ENCODE measurements at places on chromosomes 2 and 18.

DNA sequence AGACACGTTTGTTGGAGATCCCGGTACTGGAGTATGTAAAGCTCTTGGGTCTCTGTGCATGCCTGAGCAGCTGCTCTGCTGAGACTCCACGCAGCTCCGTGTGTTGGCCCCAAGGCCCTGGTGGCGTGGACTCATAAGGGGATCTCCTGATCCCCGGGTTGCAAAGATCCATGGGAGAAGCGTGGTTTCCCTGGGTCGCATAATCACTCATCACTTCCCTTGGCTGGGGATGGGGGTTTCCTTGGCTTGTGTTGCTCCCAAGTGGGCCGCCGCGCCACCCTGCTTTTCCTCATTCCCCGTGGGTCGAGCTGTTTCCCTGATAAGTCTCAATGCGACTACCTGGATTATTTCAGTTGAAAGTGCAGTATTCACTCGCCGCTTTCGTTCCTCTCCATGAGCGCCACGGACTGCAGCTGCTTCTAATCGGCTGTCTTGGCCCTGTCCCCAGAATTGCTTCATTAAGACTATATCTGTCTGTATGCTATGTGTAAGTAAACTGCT lies 76.0 kb downstream of the EPC2 start:
- no peak for DNase-seq

GRCh38 chr2:238810321-238810720 lies 37.6 kb upstream of the TWIST2 start:
- no peak for DNase-seq

DNA sequence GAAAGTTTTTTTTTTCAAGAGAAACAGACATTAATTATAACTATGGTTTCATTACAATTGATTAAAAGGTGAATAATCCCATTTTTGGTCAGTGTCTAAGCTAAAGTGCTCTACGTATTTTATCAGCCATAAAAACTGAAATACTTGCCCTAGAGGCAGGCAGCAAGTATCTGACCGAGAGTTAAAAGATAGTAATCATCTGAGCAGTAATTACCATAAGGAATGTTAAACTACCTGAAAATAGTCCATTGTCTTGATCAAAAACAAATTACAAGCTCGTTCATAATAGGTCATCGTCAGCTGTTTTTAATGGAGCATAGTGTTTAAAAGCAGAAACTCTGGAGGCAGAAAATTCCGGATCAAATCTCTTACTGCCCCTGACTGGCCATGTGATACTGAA lies 105.7 kb upstream of the ZEB2 start:
- no peak for DNase-seq

GRCh38 chr18:40233931-40234616 lies 1721.0 kb upstream of the PIK3C3 start:
- no peak for DNase-seq

GRCh38 chr2:121635371-121635770 lies 13.9 kb downstream of the CLASP1 start:
- no peak for DNase-seq

DNA sequence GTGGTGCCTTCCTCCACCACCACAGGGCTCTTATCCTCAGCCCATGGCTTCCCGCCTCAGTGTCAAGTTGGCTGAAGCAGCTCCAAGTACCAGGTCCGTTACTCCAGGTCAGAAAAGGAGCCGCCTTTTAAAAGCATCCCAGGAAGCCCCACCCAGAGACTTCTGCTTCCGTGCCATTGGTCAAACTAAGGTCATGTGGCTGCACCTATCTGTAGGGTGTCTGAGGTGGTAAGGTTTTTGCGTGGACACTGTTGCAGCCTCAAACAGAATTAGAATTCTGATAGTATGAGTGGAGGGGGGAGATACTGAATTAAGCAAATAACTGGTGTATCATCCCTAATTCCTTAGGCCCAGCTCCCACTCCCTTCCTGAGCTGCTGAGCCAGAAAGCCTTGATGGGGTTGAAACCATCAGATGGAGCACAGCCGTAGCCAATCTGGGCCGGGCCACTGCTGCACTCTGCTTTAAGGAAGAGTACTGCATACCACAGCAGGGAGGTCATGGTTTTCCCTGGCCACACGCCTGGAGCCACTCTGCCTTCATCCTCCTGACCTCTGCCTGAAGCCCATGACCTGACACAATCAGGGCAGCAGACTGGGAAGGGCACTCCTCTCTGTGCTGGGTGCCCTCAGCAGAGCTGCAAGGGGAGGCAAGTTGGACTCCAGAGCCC lies 8.4 kb downstream of the TMEM247 start:
- peak; percentile 69 for DNase-seq

DNA sequence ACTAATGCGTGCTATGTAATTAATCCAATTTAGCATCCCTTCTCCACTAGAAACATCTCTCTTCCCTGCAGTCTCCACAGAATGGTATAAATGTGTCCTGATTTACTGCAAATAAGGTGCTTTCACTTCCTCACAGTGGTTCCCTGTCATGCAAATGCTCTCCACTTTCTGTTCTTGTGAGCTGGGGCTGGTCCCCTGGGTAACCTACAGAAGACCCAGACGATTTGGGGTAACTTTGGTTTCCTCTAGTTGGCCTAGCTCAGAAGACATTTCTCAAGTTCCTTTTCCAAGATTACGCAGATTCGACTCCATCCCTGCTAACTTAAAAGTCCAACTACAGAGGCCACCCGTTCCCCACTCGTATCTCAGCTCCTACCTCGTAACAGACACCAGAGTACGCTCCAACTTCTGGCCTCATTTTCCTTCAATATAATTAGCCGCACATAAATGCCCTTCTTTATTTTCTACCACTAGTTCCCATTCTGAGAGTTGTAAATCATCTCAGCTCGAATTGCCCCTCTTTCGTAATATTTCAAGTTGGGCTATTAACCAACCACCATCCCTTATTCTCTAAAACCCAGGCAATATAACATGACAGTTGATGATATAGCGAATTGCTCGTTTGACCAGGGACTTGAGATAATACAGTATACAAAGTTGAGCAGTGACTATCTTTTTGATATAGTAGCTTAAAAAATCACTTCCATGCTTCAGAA lies 28.8 kb upstream of the NEDD4L start:
- DNase-seq = no peak

DNA sequence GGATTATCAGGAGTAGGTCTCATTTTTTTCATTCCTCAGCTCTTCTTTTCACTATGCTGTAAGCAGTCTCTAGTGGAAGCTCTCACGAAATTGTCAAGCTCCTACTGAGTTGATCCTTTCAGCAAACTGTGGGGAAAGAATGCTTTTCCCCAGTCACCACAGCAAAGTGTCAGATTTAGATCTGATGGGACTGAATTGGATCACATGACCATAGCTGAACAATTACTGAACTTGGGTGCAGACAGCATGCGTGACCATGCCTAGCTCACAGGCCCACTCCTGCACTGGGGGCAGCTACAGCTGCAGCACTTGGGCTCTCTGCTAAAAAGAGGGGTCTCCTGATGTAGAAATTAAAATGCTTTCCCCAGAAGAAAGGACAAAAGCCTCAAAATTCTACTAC lies 3.1 kb downstream of the ARHGAP15 start:
- no peak for DNase-seq

GRCh38 chr2:152580714-152581113 lies 136.5 kb downstream of the PRPF40A start:
- peak; percentile 41 for DNase-seq

DNA sequence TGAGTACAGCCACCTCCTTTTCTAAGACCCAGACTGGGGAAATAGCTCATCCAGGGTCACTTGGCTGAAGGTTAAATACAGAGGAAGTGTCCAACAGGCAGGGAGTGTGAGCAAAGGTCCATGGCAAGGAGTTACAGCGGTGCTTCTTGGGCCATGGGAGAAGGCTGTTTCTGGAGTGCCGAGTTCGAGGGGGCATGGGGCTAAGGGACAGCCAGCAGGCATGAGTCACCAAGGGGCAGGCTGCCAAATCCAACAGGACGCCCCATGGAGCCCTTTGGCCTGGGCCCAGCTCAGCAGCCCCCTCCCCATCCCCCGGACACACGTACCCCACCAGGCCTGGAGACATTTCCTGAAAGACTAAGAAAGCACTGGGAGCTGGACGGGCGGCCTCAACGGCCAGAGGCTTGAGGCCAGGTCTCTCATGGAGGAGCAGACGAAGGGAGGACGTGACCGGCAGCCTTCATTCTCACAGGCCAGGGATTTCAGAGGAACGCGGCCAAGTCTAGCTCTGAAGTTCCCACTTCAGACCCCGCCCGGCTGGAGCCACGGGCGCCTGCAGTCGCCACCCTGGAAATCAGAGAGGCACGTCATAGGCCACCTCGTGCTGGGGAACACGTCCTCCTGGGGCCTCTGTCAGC lies 160.4 kb downstream of the SMAD7 start:
- DNase-seq = no peak

GRCh38 chr18:46148810-46149209 lies 44.6 kb downstream of the HAUS1 start:
- DNase-seq = peak; percentile 74

DNA sequence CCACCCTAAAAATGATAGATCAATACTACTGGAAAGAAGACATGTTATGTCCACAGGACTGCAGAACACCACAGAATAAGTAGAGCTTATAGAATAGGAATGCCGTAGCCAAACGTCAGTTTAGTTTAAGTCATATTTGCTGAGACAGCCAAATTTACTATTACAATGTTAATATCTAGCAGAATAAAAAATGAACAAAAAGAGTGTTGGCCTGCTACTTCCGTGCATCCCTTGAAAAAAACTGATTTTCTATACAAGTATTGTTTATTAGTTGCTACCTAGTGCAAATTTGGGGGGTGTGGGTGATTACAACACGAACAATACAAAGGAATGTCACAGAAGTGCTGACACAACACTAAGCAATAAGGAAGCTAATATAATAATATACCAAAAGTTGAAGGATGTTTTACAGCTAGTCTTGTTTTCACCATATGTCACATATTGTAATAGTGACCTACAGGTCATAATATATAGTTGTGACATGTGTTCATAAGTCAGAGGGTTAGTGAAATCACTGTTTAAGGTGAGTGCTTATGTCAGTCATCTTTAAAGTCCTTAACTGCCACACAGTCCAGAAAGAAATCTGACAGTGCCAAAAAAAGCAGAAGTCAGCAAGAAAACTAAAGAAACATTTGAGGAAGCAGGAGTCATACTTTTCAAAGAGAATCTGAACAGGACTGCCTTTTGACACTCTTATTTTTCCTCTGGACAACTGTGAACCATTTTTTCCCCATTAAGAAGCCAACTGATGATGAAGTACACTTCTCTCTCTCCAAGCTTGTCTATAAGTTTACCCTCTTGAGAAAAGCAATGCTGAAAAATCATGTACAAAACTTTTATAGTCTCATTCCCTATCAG lies 376.4 kb downstream of the ZEB2 start:
- no peak for DNase-seq

GRCh38 chr18:13416848-13417247 lies 198.3 kb downstream of the LDLRAD4 start:
- no peak for DNase-seq

- DNase-seq = no peak
Measured at GRCh38 chr2:198173242-198173641, 368.8 kb downstream of the PLCL1 start.

GRCh38 chr2:96594691-96595152 lies 43.4 kb downstream of the KANSL3 start:
- no peak for DNase-seq

DNA sequence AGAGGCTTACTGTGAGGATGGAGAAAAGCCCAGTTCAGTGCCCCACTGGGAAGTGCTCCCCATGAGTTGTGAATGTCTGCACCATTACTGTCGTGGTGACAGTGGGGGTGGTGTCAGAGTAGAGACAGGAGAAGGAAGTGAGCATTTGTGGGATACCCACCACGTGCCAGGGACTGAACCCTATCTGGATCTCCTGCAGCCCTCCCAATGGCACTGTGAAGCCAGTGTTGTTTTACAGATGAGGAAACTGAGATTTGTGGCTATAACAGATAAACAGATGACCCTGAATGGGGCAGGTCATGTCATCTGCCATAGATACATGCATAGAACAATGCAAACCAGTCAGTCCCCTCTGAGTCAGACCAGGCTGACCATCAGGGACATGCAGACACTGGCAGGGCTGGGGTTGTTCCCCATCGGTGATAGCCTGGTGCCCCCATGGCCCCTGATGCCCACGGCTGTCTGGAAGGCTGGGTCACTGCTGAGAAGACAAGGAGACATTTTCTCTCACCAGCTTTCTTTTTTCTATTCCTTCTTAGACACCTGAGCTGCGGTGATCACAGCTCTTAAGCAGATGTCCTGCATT lies 60.8 kb downstream of the EMILIN2 start:
- DNase-seq = no peak

DNA sequence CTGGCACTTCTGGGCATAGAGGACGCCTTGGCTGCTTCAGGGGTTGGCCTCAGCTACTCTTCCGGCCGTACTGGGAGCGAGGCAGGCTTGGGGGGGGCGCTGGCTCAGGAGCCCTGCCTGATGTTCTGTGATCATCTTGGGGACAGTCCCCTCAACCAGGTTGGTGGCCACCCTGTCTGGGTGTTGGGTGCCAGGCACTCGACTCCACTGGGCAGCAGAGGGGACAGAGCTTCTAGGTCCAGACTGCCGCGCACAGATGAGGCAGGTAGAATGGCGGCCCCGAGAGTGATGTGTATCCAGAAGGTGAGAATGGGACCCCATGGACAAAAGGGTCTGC lies 84.9 kb downstream of the ASB1 start:
- no peak for DNase-seq

DNA sequence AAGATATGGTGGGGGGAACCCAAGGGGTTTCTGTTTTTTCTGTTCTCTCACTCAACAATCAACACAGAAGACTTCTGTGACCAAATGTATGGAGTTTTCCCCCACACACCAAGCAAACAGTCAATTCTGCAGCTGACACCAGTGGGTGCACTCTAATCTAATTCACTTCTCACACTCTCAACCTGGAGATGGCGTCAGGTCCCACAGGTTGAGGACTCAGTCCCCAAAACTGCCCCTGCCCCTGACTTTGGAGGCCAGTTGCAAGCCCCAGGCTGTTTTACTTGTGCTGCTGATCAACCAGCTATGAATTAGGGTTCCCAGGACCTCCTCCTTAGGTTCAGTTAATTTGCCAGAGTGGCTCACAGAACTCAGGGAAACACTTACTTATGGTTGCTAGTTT lies 6.2 kb downstream of the RNU2-63P start:
- no peak for DNase-seq

GRCh38 chr2:21356857-21357255 lies 233.1 kb downstream of the TDRD15 start:
- no peak for DNase-seq

DNA sequence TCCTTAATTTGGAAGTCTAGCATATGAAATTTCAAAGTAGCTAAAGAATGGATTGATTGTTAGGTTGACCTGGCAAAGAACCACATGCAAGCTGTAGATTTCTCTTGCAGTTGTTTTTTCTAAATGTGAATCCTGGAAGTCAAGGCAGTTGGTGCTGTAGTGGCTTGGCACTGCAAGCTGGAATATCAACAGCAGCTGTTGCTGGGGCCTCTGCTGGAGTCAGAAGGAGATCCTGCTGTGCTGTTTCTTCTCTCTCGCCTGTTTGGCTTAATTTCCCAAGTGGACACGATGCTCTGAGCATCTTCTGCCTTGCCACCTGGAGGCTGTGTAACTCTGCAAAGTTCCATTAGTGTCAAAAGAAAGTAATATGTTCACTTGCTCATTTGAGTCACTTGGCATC lies 12.6 kb downstream of the PIK3C3 start:
- DNase-seq = peak; percentile 81

GRCh38 chr2:43469713-43470112 lies 126.1 kb downstream of the THADA start:
- DNase-seq = no peak
